ENCODE measurements at places on chromosomes 11 and 22.

- no peak for DNase-seq
Measured at GRCh38 chr22:41169157-41169556, 36.0 kb upstream of the L3MBTL2 start.

DNA sequence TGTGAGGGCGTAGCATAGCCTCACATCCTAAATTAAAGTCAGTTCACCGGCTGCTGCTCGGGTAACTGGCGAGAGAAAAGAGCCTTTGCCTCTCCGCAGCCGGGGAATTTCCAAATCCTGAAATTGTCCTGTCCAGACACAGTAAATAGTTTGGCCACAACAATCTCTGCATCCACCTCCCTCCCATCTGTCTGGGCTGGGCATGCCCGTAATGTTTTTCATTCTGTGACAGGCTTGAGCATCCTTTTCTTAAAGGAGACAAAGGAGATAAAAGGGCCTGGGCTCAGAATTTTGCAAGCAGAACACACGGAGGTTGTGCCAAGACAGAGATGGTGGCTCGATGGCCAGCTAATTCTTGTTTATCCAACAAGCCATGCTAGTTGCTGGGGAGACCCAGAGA lies 19.2 kb upstream of the CBX6 start:
- no peak for DNase-seq

DNA sequence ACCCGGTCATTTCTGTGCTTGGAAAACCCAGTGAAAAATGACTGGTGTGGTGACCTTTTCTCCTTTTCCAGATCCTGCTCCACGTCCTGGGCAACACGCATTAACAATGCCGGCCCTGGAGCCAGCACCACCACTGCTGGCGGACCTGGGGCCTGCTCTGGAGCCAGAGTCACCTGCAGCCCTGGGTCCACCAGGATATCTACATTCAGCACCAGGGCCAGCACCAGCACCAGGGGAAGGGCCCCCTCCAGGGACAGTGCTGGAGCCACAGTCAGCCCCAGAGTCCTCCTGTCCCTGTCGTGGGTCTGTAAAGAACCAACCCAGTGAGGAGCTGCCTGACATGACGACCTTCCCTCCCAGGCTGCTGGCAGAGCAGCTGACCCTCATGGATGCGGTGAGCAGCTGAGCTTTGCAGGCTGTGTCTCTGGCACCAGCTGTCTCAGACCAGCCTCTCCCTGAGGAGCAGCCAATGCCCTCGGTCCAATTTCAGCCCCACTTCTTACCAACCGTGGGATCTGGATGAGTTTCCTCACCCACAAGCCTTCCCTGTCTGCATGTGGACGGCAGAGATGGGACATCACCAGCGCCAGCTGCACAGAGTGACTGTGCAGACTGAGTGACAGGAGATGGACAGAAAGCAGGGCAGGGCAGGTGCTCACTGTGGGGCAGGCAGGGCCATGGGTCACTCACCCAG lies 1.9 kb downstream of the RGL4 start:
- no peak for DNase-seq

GRCh38 chr22:40726514-40726913 lies 47.2 kb downstream of the MCHR1 start:
- DNase-seq, result peak; percentile 67

DNA sequence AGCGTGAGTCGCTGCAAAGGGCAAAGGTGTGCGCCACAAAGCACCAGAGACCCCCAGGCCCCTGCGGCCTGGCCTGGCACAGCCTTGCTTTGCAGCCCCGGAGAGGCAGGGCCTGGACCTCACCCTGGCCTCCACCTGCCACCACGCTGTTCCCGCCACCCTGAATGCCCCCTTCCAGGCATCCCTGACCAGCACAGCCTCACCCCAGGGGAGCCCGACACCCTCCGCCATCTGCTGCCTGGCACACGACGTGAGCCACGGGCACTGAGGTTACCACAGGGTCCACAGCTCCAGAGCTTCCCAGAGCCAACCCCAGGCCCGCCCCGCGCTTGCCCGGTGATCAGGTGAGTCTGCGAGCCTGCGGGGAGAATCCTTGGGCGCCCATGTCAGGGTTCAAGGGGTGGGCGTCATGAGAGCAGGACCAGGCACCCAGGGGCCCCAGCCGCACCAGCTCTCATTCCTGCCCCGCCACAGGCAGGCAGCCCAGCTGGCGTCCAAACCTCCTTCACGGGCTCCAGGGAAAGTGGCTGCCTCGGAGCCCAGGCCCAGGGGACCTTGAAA lies 171.3 kb downstream of the BRD1 start:
- DNase-seq, result no peak

DNA sequence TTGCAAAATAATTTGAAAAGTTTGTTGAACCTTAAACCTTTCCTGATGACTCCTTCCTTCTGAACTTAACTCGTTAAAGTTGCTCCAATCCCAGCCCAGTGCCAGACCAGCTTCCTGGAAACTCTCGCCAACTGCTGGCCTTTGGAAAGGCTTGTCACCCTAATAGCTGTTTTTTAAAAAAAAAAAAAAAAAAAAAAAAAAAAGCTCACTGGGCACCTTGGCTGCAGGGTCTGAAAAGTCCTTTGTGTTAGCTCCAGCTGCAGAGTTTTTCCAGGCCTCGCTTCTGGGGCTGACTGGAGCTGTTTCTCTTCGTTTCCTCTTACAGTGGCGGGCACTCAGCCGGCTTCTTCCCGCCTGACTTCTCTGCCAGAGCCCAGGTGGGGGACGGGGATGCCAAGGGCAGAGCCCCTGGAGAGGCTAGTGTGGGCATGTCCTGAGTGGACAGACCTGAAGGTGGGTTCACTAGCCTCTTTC lies 25.1 kb downstream of the KCNQ1OT1 start:
- no peak for DNase-seq

- no peak for DNase-seq
Measured at GRCh38 chr11:1845561-1846452, 7.0 kb downstream of the TNNI2 start.

- DNase-seq, result no peak
Measured at GRCh38 chr11:120663142-120663541, 151.6 kb downstream of the GRIK4 start.

GRCh38 chr11:7570938-7571521 lies 57.2 kb downstream of the PPFIBP2 start:
- no peak for DNase-seq

GRCh38 chr11:36498721-36499120 lies 11.4 kb downstream of the TRAF6 start:
- DNase-seq, result no peak

GRCh38 chr11:46072172-46072964 lies 48.9 kb downstream of the PHF21A start:
- no peak for DNase-seq

- DNase-seq, result no peak
Measured at GRCh38 chr22:45787759-45788158, 116.1 kb downstream of the ATXN10 start.

DNA sequence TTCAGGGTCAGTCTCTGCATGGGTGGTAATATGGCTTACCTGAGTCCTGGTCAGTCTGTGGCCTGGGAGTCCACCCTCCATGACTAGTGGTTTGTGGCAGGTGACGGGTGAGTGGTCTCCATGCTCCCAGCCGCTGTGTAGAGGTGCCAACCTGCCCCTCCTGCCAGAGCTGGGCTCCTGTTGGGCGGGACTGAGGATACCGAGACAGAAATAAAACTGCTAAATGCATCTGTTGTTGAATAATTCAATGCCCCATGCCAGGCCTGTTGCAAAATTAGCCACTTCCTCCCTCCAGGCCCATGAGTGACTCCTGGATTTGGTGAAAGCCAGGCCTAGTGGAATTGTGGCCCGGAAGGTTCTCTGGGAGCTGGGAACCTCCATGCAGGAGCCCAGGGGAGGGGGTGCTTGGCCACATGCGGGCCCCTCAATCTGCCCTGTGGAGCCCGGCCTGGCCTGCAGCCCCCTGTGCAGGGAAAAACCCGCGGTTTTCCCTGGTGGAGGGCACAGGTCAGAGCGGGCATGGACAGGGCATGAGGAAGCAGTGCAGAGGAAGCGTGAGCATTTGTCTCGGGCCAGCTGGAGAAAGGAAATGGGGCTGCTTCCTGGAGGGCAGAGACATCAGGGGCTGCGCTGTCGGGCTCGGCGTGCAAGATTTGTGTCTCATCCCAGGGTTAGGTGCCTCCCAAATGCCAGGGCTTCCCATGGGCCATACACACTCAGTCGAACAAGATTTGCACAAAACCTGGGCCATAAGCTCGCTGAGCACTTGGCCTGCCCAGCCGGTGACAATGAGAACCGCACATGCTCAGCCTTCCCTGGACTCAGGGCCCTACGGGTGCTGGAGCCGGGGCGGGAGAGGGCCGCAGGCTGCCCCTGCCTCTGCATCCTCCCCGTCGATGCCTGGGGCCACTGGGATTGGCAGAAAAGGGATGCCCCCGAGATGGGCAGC lies 66.9 kb downstream of the KCNQ1 start:
- DNase-seq, result no peak

GRCh38 chr22:47114813-47115517 lies 352.5 kb downstream of the TBC1D22A start:
- DNase-seq, result no peak

DNA sequence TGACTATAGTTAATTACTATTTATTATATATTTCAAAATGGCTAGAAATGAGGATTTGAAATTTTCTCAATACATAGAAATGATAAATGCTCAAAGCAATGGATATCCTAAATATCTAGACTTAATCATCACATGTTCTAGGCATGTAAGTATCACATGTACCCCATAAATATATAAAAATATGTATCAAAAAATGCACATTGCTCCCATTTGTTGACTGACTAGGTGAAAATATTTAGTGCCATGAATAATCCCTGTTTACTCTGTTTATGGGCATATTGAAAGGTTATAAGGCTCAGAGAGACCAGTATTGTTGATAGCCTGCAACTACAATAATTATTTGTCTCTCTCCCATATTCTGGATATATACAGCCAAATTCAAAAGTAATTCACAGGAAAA lies 3.1 kb downstream of the HBE1 start:
- no peak for DNase-seq

GRCh38 chr11:1640076-1640946 lies 10.7 kb downstream of the KRTAP5-5 start:
- DNase-seq, result no peak

GRCh38 chr11:68036717-68037239 lies 2.0 kb upstream of the TCIRG1 start:
- DNase-seq, result no peak

DNA sequence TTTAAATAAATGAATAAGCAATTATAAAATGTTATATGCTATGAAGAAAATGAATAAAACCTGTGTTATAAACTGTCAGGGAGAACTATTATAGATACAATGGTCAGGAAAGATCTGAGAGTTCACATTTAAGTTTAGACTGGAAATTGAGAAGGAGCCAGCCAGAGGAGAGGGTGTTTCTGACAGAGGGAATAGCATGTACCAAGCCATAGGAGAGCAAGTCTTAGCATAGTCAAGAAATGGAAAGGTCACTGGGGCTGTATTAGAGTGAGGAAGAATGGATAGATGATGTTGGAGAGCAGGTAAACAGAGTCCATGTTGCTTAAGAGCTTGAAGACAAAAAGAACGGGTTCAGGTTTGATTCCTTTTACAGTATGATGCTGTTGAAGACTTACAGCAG lies 87.4 kb downstream of the FAM83F start:
- DNase-seq, result no peak

- no peak for DNase-seq
Measured at GRCh38 chr11:39341461-39341860, 2118.0 kb downstream of the LRRC4C start.

DNA sequence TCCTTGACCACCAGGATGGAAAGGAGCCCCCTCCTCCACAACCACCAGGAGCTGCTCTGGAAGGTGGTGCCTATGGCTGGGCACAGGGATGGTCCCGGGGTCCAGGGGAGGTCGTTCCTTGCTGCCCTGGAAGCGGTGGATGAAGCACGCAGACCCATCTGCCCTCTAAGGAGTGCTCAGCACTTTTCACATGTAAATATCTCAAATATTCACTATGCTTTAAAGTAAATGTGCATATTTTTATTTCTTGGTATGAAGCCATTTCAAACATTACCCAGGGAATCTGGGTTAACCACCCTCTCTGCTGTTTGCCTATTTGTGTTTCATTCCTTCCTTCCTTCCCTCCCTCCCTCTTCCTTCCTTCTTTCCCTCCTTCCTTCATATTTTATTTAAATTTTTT lies 21.7 kb downstream of the SPATA19 start:
- DNase-seq, result no peak

GRCh38 chr11:12757416-12757815 lies 83.2 kb downstream of the TEAD1 start:
- DNase-seq, result no peak

- no peak for DNase-seq
Measured at GRCh38 chr11:82321206-82321605, 412.5 kb downstream of the FAM181B start.

- DNase-seq, result no peak
Measured at GRCh38 chr11:58742981-58743880, 11.5 kb upstream of the GLYAT start.

- no peak for DNase-seq
Measured at GRCh38 chr11:13276454-13276831, 1.1 kb upstream of the BMAL1 start.

DNA sequence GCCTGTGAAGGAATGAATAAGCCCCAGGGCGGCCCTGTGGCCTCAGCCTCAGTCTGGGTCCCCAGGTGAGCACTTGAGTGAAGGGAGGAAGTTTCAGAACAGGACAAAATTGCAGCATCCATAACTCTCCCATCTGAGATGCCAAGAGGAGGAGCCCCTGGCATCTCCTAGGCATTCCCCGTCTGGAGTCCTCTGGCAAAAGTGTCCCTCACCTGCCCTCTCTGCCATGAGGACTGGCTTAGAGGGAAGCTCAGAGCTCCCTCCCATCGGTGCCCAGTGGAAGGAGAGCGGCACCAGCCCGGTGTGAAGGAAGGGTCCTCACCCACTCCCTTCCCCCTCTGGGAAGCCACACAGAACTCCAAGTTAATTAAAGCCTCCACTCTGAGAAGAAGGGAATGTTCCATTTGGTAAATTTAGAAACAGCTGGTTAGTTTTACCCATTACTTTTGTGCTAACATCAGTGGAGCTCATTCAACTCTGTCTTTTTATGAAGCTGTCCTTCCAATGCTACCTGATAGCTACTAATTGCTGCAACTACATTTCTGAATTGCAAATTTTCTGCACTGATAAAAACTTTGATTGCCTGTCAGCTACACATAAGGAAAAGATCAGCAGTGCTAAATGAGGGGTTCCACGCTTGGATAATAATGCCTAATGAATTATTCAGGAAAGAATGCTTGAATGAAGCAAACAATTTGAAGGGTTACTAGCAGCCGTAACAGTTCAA lies 123.3 kb upstream of the RCN1 start:
- no peak for DNase-seq

- DNase-seq, result no peak
Measured at GRCh38 chr11:44608651-44608990, 43.2 kb downstream of the CD82 start.

- no peak for DNase-seq
Measured at GRCh38 chr11:834371-835316, 1.9 kb downstream of the CD151 start.

- DNase-seq, result no peak
Measured at GRCh38 chr11:13434247-13435205, 28.5 kb downstream of the BTBD10 start.

GRCh38 chr22:38540701-38541100 lies 29.3 kb downstream of the DMC1 start:
- DNase-seq, result no peak

- DNase-seq, result no peak
Measured at GRCh38 chr11:83511646-83512045, 225.5 kb upstream of the CCDC90B start.

Measured in T-helper 1 cell (primary cell).